ENCODE measurements at places on chromosomes 1 and 21.

DNA sequence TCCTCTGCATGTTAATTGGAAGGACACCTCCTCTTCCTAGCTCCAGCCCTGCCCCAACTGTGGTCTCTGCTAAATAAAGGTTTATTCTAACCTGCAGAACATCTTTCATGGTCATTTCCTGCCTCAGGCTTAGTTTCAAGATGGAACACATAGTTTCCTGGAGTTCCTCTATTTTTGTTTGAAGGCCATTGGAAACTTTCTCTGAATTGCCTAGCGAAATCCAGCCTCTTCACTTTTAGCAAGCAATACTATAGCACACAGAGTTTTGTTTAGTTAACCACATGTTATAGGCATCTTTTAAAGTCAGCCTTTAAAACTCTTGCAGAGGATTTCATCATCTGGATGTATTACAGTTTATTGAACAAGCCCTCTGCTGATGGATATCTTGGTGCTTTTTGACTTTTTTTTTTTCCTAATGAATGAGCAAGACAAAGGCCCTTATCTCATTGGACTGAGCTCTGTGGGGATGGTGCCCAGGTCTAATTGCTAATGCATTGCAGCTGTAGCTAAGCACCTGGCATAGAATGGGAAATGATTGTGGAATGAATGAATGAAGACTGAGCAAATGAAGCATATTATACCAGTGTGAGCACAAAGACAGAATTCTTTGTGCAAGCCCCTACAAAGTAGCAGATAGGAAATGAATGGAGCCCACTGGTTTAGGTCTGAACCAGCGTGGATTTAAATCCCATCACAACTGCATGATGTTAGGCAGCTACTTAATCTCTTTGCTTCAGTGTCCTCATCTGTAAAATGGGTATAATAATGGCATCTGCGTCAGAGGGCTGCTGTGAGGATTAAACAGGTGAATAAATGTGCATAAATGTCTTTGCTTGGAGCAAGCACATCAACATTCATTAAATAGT lies 641 bp upstream of the CFAP107 start:
- no peak for DNase-seq

- DNase-seq: peak; percentile 11
Observed at GRCh38 chr21:45996311-45997204, 15.0 kb downstream of the COL6A1 start.

GRCh38 chr1:185823467-185823866 lies 89.3 kb downstream of the HMCN1 start:
- no peak for DNase-seq

DNA sequence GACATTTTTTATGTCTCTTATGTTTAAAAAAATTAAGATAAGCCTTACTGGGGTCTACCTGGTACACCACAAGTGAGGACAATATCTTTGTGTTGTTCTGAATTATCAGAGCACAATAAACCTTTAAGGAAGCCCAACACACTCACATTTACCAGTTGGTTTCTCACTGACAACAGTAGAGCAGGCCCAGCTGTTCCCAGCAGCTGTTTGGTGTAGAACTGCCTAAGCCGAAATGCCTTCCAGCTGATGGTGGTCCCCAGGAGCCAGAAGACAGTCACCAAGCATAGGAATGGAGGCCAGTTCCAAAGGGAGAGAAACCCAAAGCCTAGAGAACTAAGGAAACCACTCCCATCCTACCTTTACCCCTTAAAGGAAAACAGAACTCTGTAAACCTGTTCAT lies 428.6 kb upstream of the CAMK1G start:
- no peak for DNase-seq

DNA sequence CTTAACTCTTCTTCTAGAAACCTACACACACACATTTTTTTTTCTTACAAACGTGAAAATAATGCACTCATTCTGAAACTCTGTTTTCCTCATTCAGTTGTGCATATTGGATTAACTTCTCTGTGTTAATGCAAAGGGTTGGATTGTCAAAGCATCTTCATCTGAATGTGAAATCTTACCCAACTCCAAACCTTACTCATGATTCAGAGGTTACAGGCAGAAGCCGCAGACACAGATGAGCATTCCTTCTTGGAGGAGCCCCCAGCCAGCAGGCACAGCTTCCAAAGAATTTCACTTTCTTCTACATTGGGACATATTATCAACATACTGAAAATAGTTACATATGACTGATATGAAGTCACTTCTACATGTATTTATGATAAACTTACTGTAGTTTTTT lies 15.7 kb downstream of the PATJ start:
- DNase-seq: no peak

GRCh38 chr1:202656951-202657646 lies 53.2 kb downstream of the SYT2 start:
- DNase-seq: no peak

DNA sequence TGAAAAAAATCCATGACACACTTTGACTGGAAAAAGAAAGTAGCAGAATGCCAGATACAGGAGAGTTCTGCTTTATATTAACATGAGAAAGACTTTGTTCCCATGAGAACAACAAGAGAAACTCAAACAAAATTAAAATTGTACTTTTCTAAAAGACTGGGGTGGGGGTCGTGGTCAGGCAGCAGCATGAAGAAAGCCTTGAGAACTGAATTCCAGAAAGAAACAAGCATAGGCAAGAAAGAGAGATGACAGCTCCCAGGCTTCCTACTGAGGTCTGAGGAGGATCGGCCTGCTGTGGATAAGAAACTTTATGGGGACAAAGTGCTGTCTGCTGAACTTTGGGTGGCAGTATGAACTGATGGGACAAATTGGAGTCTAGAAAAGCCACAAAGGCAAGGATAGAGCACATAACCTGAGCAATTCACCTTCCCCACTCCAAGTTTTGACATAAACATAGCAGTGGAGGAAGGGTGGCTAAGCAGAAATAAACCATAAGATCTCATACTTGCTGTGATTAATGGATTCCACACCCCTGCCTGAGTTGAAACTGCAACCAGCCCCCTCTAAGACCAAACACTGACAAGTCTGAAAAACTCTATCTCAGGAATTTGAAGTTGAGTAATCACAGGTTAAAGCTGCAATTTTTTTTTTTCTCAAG lies 43.7 kb downstream of the COL6A1 start:
- no peak for DNase-seq

DNA sequence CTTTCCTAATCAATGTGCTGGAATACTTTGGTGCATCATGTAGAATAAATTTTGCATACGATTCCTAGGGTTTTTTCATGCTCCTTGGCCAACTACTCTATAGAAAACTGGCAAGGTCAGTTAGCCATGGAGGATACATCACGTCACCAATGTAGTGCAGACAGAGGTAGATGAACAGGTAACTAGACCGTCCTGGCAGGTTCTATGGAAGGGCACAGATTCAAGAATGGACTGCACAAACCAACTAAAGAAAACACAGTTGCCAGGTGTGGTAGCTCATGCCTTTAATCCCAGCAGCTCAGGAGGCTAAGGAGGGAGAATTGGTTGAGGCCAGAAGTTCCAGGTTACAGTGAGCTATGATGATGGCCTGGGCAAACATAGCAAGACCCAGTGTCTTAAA lies 9.9 kb downstream of the MTF1 start:
- DNase-seq: no peak

DNA sequence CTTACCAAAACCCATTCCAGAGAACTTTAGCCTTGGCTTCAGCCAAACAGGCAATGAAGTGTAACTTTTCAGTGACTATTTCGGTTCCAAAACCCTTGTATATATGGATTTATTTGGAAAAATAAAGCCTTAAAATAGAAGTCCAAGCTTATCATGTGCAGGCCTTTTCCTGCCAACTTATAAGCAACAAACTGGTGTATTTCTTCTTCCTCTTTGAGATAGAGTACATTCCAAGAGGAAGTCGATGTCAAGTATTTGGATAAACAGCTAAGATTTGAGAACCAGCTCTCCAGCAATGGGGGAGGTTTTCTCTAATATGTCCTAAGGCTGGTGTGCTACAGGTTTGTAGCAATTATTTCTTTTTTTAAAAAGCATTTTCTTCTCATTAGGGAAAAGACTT lies 407.8 kb downstream of the DUSP10 start:
- DNase-seq: no peak

- no peak for DNase-seq
Observed at GRCh38 chr1:64516803-64517568, 47.1 kb downstream of the CACHD1 start.

- no peak for DNase-seq
Observed at GRCh38 chr21:46560568-46561444, 44.1 kb downstream of the S100B start.

DNA sequence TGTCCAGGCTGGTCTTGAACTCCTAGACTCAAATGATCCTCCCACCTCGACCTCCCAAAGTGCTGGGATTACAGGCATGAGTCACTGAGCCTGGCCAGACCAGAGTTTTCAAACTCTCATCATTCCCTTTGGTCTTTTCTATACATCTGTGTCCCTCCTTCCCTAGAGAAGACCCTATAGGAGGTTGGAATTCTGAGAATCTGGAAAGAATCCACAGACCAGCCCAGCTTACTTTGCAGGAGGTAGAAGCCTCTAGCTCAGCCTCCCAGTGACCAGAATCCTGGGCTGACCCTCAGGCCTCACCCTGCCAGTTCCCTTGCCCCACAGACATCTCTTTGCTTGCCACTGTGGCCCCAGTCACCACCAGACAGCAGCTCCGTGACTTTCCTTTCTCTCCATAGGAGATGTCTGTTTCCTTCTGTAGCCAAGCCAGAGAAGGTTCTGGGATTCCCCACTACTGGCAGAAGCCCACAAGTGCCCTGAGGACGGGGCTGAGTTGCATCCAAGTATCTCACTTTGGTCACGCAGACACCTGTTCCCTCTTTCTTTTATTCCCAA lies 34.7 kb upstream of the KHDRBS1 start:
- DNase-seq: no peak

DNA sequence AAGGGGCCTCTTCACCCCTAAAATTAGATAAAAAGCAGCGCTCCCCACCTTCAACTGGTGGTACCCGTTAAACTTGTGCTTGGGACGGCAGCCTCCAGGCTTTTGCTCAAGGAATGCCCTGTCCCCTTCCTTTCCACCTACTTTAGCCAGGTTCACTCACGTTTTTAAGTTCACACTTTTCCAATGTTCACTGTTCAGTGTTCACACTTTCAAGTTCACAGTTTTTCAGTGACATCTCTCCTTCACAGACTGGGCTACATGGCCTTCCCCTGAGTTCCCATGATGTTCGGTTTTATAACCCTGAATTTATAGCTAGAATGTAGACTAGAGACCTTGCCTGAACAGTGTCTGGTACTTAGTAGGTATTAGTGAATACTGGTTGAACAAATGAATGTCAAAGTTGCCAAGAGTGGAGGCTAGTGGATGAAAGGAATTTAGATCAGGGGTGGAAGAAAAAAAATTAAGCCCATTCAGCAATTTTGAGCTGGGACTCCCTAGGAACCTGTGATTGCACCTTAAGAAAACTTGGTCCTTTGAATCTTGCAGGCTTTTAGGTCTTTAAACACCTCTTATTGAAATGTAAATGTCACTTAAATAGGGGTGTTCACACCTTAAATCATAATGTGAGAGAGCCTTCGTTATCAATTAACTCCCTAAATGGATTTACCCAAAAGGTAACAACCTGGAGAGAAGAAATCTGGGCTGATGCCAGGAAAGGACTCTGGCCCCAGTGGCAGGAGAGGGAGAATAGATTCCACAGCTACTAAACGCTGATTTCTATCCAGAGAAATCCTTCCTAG lies 12.3 kb downstream of the BTG2 start:
- no peak for DNase-seq

- no peak for DNase-seq
Observed at GRCh38 chr1:178183796-178184195, 89.9 kb downstream of the RASAL2 start.

DNA sequence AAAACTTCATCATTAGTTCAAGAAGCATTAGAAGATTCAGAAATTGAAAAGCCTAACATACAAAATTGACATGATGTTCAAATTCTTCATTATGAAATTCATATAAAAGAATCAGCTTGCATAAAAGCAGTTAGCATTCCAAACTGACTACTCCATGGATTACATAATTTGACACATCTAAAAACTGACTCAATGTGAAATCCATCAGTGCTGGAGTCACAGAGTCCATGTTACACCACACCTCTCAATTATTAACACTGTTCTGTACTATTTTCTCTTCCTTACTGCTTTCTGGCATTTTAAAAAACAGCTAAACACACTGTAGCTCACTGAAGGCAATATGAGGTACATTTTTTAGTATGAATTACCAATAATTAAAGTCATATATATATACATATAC lies 28.0 kb downstream of the ARHGAP29 start:
- no peak for DNase-seq

- DNase-seq: no peak
Observed at GRCh38 chr1:111275079-111275478, 15.6 kb upstream of the CHIA start.

- no peak for DNase-seq
Observed at GRCh38 chr1:45340816-45341466, 701 bp upstream of the MUTYH start.

DNA sequence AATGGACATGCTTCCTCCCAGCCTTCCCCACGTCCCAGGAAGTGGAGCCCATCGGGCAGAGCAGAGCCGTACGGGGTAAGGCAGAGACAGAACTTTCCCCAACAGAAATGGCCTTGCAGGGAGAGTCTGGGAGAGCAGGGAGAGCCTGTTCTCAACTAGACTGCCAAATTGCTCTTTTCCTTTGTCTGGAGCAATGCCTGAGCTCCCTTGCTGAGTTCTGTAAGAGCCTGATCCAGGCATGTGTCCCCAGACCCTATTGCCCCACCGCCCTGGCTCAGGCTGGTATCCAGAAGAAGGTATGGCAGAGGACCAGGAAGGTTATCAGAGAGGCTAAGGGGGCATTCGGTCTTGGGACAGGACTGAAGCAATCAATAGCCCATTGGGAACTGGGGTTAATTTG lies 79.9 kb downstream of the TMEM53 start:
- no peak for DNase-seq

DNA sequence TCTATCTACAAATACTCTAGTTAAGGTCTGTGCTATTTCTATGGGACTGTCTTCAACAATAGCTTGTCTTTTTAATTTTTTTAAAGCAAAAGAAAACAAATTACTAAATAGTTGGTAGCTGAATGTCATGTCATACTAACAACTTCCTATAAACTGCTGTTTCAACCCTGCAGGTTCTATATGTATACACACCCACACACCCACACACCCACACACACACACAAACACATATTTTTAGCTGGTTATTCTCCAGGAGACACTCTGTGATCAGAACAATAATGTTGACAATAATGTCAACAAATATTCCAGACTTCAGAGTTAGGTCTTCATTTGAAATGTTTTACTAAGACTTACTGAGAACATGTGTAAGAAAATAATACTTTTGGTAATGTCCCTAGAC lies 66.7 kb downstream of the AK5 start:
- DNase-seq: no peak
